ACHN (cell line): ENCODE measurements at places on chromosomes 5 and 9.

DNA sequence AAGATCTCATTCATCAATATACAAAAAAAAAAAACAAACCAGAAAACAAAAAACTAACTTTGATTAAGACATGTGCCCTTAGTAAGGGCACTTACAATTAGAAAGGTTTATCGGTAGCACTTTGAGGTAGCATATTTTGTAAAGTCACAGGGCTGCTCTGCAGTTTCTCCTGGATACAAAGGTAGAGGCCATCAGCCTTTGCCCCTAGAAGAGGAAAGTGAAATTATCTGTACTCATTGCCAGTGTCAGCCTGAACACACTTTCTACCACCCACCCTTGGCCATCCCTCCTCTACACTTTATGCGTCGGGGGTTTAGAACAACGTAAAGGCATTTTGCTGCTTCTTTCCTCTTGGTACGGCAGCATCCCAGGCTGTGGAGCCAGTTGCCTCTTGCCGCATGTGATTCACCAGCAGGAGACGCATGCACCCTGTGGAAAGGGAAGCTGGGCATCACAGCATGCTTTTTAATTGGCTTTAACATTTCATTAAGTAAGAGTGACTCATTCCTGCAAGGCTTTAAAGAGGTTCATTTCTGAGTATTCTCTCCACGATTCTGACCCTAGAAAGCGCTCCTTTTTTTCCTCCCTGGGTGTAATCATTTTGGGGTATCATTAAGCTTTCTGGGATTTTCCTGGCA, 84.6 kb downstream of the CEMIP2 start:
- no peak for DNase-seq

GRCh38 chr5:83785176-83785668, 64.6 kb upstream of the HAPLN1 start:
- DNase-seq: no peak

DNA sequence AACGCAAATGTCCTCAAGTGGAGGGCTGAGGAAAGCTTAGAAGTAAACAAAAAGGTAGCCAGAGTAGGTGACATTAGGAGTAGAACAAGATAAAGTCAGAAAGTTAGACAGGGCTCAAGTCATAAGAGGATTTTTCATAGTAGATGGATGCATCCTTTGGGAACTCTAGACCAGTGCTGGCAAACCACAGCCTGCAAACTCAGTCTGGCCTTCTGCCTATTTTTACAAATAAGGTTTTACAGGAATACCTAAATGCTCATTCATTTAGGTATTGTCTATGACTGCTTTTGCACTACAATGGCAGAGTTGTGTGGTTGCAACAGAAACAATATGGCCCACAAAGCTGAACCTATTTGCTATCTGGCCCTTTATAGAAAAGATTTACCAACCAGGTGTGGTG, 116.0 kb upstream of the HMHB1 start:
- no peak for DNase-seq

GRCh38 chr5:33317271-33317670, 123.5 kb upstream of the TARS1 start:
- DNase-seq: no peak
